Fibroblast of upper back skin (primary cell): ENCODE measurements at places on chromosomes 7 and 10.

- no peak for DNase-seq
Measured at GRCh38 chr7:30468041-30468440, 10.5 kb downstream of the NOD1 start.

- no peak for DNase-seq
Measured at GRCh38 chr7:157488281-157488680, 151.5 kb downstream of the DNAJB6 start.

DNA sequence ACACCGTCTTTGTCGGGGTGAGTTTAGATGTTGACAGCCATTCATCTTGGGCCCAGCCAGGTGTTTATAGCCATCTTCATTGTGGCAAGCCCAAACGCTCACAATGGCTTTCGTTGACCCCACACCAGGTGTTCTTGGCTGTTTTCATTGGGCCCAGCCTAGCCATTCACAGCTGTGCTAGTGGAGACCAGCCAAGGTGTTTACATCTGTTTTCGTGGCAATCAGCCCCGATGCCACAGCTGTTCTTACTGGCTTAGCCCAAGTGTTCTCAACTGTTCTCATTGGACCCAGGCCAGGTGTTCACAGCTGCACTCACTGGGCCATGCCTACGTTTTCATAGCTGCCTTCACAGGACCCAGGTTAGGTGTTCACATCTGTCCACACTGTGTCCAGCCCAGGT is 7.7 kb downstream of the FRG2B start:
- no peak for DNase-seq

DNA sequence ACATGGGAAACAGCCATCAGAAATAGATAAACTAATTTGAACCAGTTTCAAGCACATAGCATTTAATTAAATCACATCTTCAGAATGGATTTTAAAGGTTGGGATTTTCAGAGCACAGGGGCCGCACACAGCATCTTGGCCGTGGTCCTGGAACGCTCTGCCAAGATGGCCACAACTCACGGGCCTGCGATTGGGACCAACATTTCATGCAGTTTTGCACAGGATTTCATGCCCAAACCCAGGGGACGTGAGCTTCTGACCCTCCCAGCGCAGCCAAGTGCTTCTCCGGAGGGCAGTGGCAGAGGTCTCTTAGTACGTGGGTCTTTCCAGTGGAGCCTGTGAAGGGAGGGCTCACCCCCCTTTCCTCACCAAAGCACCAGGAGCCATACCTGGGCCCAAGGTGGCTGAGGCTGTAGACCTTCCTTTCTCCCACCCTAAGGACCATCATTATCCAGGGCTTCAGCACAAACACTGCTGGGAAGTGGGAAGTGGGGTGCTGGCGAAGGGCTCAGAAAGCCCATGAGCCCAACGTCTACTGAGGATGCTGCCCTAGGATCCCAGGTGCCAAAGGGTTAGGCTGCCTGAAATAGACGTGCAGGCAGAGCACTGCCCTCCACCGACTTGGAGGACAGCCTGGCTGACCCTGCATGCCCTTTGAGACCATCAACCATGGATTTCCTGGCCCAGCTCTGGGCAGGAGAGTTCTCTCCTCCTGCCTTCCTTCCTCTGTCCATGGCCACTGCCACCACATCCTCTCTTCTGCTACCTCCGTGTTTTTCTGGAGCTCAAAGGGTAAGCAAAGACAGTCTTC is 611.2 kb upstream of the MGMT start:
- no peak for DNase-seq

- peak; percentile 71 for DNase-seq
Measured at GRCh38 chr10:22245567-22245966, 27.8 kb upstream of the EBLN1 start.

DNA sequence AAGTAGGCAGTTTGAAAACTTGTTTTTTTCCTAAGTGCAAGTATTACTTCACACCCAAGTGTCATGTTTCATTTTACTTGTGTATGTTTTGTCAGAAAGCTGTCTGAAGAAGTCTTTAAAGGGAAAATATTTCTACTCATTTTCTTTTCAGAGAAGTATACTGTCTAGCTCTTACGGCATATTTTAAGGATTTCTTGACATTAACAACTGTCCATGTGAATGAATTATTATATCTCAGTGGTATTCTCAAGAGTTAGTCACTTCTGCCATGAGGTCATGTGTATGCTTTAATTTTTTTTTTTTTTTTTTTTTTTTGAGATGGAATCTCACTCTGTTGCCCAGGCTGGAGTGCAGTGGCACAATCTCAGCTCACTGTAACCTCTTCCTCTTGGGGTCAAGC is 229.5 kb downstream of the BICC1 start:
- peak; percentile 60 for DNase-seq

DNA sequence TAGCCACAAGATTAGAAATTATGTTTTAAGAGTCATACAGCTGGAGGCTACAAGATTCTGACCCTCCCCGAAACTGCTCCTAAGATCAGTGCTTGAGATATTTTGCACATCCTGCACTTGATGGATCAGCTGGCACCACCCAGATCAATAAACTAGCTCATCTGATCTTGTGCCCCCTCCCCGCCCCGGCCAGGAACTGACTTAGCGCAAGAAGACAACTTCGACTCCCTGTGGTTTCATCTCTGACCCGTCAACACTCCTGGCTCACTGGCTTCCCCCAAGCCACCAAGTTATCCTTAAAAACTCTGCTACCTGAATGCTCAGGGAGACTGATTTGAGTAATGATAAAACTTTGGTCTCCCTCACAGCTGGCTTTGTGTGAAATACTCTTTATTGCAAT is 73.5 kb upstream of the NPSR1 start:
- DNase-seq, result no peak

DNA sequence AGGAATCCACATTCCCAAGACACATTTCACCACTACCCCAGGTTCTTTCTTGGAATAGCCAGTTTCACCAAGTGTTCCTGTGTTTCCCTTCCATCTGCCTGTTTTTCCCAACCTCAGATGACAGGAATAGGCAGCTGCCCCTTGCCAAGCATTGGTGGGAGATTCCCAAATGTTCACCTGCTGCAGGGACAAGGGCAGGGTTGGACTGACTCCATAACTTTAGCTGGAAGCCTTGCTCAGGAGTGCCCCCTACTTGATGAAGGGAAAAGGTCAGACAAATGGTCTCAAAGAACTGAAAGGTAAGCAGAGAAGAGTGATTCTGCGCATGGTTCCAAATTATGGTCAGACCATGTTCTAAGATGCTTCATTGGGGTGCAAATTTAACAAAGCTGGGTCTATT is 45.1 kb upstream of the LYZL1 start:
- no peak for DNase-seq

DNA sequence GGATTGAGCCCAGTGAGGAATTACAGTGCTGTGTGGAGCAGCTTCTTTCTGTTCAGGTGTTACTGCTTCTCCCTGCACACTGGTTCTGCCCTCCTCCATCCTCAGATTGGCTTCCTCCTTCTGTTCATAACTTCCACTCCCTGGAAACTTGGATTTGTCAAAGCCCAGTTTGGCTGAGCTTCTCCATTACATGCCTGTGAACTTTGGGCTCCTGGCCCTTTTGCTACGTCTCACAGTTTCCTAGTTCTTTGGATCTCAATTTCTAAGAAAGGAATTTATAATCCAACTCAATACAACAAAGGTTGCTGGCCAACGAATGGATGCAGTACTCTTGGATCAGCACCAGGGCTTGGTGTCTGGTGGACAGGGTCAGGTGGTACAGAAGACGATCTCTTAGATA is 318.1 kb downstream of the RPS24 start:
- DNase-seq, result no peak

- no peak for DNase-seq
Measured at GRCh38 chr7:87948371-87948770, 14.3 kb downstream of the ADAM22 start.

GRCh38 chr10:28833313-28833712 is 156.0 kb downstream of the BAMBI start:
- no peak for DNase-seq

DNA sequence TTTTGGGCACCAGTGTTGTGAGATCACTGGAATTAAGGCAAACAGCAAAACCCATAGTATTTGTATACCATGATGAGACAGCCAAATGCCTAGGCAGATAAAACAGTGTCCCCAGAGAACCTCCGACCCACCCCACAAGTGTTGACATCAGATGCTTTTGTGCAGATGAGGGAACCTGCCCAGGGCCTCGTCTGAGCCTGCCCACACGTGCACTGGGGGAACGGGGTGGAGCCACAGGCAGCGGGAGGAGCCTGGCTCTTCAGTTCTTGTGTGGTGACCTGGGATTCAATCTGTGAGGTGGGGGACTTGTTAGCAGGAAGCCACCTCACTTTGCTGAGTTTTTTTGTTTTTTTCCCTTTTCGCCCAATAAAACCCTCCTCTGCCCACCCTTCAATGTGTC is 33.4 kb upstream of the OPTN start:
- no peak for DNase-seq

- peak; percentile 75 for DNase-seq
Measured at GRCh38 chr10:124296121-124296812, 122.5 kb downstream of the OAT start.

GRCh38 chr10:92404612-92405418 is 113.8 kb downstream of the MARCHF5 start:
- DNase-seq, result no peak

DNA sequence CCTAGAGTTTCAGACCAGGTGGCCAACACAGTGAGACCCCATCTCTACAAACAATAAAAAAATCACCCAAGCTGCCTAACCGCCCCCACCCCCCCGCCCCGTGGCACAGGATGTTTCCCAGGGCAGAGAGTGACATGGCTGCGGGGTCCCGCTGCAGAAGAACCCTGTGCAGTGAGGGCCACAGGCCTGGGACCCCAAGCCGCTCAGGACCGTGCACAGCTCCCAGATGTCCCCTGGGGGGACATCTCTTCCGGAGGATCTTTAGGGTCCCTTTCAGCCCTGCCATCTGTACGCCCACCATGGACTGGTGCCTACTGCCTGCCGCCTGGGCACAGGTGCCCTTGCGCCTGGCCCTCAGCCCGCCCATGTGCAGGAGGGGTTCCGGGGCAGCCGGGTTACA is 373.6 kb downstream of the DNAJB6 start:
- DNase-seq, result no peak

DNA sequence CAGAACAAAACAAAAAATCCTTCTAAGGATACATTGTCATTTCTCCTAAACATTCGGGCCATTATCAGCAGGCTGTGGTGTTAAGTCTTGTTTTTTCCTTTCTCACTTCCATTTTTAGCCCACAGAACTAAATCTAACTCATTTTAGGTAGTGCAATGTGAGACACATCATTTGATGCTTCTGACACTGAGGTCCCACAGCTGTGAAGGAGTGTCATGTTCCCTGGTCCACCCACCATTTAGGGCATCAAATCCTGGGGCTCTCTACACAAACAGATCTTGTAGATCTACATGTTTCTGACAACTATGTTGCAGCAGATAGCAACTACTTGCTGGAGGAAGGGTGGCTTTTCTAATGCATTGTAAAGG is 232.5 kb upstream of the IGFBP3 start:
- DNase-seq, result no peak

GRCh38 chr10:103681617-103682399 is 173.6 kb downstream of the SH3PXD2A start:
- no peak for DNase-seq

GRCh38 chr10:71116426-71116825 is 95.9 kb upstream of the UNC5B start:
- DNase-seq, result no peak

- DNase-seq, result no peak
Measured at GRCh38 chr10:46245381-46245900, 41.4 kb upstream of the ANTXRL start.

- DNase-seq, result no peak
Measured at GRCh38 chr7:2149672-2150444, 82.9 kb downstream of the MAD1L1 start.

GRCh38 chr7:103093429-103093828 is 18.5 kb downstream of the ARMC10 start:
- DNase-seq, result no peak

DNA sequence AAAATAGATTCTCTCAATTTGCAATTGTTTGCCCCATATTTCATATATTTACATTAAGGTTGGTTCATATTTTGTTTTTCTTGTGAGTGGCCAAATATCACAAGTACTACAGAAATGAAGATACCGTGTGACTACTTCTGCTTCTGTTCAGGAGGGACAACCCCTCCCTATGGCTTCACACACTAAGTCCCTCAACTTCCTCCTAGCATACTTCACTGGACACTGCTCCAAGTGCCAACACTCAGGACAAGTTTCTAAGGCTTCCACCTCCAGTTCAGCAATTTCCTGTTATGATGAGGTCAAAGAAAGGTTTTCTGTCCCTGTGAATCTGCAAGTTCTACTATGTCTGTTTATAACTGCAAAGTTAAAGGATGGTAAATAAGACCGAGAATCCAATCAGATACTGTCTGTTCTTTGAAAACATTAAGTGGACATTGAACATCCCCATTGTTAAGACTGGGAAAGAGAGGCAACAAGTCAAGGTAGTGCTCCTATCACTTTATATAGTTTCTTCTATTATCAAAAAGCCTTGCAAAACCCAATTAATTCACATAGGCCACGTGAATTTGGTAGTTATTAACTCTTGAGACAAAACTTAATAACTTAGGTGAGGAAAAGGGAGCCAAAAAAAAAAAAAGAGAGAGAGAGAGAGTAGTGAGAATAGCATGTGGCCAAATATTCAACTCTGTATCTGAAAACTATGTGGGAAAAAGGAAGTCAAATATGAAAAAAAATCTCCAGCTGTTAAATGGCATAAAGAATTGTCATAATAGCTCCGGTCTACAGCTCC is 81.3 kb upstream of the DKK1 start:
- DNase-seq, result no peak

GRCh38 chr7:30065746-30066145 is 37.5 kb downstream of the PLEKHA8 start:
- no peak for DNase-seq

DNA sequence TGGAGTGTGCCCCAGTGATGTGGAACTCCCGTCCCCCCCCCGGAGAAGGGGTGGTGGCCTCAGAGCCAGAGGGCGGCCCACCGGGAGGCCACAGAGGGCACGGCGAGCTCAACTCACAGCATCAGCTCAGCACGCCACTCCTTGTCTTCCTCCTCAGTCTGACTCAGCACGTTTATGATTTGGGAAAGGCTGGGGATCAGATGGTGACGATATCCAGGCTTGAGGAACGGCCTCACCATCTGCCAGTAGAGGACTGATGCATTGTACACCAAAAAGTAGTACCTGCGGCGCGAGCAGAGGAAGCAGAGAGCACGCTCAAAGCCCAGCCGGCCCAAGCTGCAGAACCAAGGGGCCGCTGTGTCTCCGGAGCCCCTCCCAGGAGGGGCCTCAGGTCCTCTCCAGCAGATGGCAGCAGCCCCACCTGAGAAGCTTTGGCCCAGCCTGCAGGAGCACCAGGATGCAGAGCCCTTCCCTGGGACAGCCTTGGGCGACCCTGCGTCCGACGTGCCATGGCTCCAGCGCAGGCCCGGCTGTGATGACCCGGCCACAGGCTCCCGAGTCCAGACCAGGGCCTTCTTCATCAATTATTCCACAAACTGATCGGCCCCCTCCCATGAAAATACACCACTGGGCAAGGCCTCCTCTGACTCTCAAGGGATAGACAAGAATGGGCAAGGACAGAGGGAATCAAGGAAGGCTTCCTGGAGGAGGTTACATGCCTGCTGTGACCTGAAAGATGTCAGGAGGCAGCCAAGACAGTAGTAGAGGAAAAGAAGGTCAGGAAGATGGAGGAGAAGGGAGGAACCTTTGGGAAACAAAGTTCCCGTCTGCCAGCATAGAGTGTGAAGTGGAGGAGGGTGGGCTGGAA is 3.7 kb downstream of the CFAP46 start:
- DNase-seq, result peak; percentile 23

GRCh38 chr10:74651565-74651964 is 174.8 kb upstream of the KAT6B start:
- peak; percentile 4 for DNase-seq

GRCh38 chr10:46550076-46550790 is 6.2 kb downstream of the GPRIN2 start:
- no peak for DNase-seq
